RWPE2 (cell line): ENCODE measurements at places on chromosomes 12 and 14.

GRCh38 chr12:106157802-106158201, 19.0 kb upstream of the NUAK1 start:
- no peak for DNase-seq

DNA sequence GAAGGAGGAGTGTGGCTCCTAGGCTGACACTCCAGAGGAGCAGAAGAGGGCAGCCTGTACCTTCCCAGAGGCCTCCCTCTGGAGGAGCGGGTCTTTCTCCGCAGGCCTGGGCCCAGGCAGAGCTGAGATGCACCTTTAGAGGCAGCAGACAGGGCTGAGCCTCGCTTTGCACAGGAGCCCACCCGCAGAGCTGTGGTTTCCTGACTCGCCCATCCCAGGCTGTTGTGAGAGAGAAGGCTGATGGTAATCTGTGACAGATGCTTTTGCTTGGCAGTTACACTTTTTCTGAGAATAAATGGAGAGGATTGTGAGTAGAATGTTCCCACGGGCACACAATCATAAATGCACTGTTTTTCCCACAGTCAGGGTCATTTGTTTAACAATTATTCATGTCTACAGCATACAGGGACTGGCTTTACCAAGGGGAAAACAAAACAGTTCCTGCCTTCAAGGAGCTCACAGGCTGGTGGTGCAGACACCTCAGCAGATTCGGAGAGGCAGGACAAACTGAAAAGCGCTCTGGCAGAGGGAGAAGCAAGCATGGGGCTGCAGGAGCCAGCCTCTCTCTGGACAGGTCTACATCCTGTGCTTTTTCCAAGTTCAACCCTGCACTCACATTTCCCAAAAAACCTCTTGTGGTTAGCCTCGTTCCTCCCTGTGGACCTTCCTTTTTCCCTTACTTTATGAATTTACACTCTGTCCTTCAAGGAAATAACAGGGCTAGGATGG, 13.9 kb downstream of the EVL start:
- DNase-seq, result no peak

- no peak for DNase-seq
Observed at GRCh38 chr14:91376547-91377477, 40.8 kb downstream of the CCDC88C start.

DNA sequence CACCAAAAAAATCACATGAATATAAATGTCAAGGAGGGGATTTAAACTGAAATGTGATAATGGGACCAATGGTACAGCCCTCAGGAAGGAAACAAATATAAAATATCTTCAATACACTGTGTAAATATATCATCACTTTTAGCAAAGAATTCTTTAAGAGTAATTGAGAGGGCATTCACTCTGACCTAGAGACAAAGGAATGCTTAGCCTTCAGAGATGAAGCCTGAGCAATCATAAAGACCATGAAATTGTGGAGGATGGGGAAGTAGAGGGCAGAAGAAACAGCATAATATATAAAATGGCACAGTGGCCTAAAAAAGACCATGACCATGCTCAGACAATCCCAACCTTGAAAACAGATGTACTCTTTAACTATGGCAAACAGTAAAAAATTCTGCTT, 20.4 kb downstream of the YAF2 start:
- DNase-seq, result no peak

GRCh38 chr14:79740066-79740601, 471.2 kb downstream of the DIO2 start:
- DNase-seq, result no peak
